AG09309 (cell line): ENCODE measurements at places on chromosomes 12 and 14.

DNA sequence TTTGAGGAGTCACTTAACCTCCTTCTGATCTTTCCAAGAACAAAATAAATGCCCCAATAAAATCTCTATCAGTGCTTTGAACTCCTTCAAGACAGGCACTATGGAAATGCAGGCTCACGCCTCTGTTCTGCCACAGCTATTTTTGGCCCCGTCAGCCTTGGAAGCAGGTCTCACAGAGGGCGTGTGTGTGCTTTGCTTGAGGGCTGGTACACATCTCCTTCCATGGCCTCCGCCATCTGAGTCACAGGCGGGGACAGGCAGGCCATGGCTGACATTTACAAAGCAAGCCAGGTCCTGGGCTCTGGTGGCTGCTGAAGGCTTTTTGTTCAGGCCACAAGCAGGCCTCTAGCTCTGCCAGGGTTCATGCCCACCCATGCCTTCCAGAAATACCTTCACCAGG is 16.0 kb downstream of the PRIMA1 start:
- no peak for DNase-seq

- no peak for DNase-seq
Observed at GRCh38 chr14:81447021-81447764, 47.1 kb upstream of the STON2 start.

- DNase-seq = peak; percentile 94
Observed at GRCh38 chr14:63438065-63438757, 105.0 kb downstream of the PPP2R5E start.

DNA sequence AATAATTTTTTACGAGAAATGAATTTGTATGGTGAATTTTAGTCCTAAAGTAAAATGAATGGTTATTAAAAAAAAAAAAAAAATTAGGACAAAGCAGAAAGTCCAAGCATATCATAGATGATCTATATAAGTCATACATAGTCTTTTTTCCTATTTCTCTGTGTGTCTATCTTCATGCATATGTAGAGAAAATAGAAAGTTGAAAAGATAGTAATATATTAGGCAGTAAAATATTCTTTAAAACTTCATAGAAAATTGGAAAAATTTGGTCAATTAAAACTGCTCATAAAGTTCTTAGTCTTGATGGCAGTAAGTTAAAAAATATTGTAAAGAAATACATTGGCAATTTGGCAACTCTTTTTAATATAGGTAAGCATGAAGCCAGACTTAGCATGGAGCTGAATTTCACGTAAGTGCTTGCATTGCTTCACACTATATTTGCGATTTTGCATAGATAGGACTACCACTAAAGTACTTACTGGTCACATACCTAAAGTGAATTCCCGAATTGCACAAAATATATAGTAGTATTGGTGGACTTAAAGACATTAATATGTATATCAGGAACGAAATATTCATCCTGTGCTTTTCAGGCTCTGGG is 303.8 kb downstream of the IPO8 start:
- DNase-seq = no peak

- DNase-seq = no peak
Observed at GRCh38 chr14:69484444-69485314, at the start of gene PLEKHD1. PLEKHD1 (plus strand) TSS chr14:69484728; CDS start chr14:69484966, 238 bp downstream.

GRCh38 chr14:82126006-82126405 is 592.4 kb upstream of the SEL1L start:
- DNase-seq = no peak

- DNase-seq = no peak
Observed at GRCh38 chr12:29711381-29711780, 72.4 kb downstream of the TMTC1 start.

- DNase-seq = no peak
Observed at GRCh38 chr14:26966908-26967307, 369.1 kb upstream of the NOVA1 start.

DNA sequence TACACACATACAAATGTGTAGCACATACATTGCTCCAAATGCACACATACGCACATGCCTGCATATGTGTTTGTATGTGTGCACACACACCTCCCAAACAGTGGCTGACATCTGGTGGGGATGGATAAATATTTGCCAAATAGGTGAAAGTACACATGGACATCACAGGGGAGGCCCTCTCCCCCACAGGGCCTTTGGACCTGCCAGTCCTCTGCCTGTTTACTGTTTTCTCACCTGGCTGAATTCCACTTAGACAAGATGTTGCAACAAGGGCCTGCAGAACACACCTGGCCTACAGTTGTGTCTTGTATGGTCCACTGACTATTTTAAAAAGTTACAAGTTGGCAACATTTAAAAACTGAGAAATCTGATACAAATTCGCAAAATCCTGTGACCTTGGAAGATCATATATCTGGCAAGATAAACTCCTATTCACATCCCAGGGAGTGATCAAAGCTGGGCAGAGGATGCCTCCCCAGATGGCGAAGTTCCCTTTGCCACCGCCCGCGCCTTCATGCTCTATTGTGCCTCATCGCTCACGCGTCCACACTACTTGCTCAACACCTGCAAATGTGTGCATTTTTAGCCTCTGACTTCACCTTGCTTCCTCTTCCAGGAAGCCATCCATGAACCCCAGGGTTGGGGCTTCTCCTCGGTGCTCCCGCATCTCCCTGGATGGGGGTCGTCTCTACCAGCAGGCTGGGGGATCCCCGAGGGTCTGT is 118.4 kb upstream of the FZD10 start:
- no peak for DNase-seq

DNA sequence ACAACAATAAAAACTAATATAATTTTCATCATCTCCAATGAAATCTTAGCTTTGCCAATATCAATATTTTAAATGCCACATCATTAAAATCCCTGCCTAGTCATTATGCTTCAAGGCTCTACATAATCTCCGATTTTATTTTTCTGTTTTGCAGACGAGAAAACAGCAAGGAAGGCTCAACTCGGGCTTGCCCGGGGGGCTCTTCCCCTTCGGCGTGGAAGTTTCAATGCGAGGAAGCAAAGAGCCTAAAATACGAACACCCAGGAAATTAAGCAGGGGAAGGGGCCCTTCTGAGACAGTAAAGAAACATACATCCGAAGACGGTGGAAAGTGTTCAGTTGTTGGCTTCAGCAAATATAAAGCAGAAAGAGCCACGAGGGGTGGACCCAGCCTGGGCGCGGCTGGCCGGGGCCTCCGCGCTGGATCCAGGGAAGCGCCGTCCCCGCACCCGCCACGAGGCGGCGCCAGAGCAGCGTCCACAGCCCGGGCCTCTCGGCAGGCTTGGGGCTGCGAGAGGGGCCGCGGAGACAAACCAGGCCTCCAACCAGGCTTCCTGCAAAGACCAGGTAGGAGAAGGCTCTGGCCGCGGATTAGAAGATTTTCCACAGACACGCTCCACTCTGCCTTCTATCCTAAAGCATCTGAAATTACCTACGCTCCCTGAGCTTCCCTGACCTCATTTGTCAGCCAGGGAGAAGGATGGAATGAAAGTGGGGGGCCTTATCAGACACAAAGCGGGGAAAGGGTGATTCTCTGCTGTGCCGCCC is 77.2 kb downstream of the SERPINA3 start:
- no peak for DNase-seq

DNA sequence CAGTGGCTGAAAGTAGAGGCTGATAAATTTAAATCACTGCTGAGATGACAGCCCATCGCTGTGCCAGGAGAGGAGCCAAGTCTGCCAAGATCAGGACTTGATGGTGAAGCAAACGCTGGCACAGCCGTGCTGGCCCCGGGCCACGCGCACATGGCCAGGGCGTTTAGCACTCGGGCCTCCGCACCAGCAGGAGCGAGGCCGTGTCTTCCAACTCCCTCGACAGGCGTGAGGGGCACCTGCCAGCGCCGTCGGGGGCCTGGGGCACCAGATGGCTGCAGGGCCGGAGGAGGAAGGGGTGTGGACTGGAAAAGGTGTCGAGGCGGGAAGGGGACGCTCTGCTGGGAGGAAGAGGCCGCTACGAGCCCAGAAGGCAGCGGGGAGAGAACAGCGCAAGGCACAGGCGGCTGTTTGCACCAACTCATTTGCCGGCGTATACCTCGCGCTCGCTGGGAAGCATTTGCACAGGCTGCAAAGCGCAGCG is 29.5 kb downstream of the RIMBP2 start:
- no peak for DNase-seq

- DNase-seq = peak; percentile 41
Observed at GRCh38 chr12:25924491-25925001, 33.9 kb upstream of the RASSF8 start.

GRCh38 chr14:55088356-55088755 is 36.9 kb downstream of the MAPK1IP1L start:
- no peak for DNase-seq

GRCh38 chr14:100486025-100486828 is 101.0 kb downstream of the BEGAIN start:
- DNase-seq = peak; percentile 98

- no peak for DNase-seq
Observed at GRCh38 chr14:91885113-91885712, 17.9 kb upstream of the TC2N start.

DNA sequence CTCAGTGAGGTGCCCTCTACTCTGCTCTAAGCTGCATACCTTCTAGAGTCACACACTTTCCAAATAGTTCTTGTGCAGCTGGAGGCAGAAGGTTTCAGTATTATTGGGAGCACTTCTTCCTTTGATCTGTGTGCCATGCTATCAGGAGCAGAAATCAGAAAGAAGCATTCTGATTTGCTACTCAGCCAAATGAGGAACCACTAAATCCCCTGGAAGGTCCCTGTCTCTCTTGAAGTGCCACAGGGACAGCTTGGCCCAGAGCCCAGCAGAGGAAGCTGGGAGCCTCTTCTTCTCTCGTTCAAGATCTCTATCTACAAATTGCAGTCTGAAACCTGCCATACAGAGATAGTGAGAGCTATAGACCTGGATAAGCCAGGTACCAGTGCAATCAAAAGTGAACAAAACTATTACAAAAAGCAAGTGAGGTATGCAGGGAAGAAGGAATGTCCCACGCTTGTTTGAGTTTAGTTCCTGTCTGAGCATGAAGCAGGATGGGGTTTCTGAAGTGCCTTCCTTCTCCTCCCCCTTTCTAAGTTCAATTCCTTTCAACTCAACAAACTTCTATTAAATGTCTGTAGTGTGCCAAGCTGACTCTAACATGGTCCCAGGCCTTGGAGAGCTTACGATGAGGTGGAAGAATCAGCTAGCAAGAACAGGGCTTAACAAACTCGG is 100.9 kb upstream of the PARP11 start:
- DNase-seq = no peak

- DNase-seq = no peak
Observed at GRCh38 chr14:90568405-90568804, 171.6 kb downstream of the CALM1 start.

DNA sequence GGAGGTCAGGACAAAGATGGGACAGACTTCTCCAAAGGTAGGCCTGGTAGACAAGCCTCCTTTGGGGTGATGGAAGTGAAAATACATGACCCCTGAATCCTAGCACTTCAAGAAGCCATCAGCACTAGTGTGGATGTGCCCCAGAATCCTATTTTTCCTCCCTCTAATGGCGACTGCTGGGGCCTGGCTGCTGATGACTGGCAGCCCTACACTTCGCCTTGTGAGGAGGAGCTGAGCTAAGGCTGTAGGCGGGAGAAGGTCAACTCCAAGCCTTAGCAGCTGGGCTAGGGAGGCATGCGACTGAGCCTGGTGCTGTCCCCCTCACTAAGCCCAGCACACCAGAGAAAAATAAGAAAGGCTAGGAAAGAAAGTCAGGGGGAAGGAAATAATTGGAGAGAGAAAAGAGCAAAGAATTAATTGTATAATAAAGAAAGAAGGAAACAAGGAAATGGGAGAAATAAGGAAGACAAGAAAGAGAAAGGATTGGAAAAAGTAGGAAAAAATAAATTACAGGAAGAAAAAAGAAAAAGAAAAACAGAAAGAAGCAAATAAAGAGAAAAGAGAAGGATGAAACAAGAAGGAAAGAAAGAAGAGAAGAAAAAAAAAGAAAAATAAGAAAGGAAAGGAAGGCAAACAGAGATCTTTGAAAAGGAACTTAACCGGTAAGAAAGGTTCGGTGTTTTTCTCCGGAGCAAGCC is 4.7 kb upstream of the HOXC10 start:
- DNase-seq = no peak

- no peak for DNase-seq
Observed at GRCh38 chr14:67166450-67166853, 22.8 kb upstream of the GARIN2 start.

GRCh38 chr12:56723889-56724700 is 1.0 kb downstream of the NACA start:
- peak; percentile 55 for DNase-seq

DNA sequence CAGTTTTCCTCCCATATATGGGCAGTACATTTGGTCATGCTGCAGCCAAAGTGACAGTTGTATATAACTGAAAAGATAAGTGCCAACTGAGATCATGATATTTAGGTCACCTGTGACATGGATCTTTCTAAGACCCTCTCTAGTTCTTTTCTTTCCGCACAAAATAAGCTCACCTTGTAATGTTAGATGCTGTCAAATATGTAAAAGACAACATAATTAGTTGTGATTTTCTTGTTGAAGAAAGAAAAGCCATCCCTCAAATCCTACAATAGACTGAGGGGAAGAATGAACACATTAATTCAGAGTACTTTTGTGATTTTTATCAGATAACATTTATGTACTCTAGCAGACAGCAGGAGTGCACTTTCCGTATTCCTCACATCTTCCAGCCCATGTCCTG is 37.4 kb downstream of the OVCH1 start:
- DNase-seq = no peak

DNA sequence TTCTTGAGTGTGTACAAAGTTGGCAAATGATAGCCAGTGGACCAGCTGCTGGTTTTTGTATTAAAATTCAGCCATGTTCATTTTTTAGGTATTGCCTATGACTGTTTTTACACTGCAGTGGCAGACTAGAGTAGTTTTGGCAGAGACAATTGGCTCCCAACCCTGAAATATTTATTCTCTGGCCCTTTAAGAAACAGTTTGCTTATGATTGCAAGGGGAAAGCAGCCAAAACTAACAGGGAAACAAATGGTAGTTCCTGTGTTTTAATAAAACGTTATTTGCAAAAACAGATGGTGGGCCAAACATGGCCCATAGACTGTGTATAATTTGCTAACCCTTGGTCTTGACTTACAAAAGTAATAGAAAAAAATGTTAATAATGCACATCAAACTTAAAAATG is 110.2 kb downstream of the ALX1 start:
- no peak for DNase-seq

DNA sequence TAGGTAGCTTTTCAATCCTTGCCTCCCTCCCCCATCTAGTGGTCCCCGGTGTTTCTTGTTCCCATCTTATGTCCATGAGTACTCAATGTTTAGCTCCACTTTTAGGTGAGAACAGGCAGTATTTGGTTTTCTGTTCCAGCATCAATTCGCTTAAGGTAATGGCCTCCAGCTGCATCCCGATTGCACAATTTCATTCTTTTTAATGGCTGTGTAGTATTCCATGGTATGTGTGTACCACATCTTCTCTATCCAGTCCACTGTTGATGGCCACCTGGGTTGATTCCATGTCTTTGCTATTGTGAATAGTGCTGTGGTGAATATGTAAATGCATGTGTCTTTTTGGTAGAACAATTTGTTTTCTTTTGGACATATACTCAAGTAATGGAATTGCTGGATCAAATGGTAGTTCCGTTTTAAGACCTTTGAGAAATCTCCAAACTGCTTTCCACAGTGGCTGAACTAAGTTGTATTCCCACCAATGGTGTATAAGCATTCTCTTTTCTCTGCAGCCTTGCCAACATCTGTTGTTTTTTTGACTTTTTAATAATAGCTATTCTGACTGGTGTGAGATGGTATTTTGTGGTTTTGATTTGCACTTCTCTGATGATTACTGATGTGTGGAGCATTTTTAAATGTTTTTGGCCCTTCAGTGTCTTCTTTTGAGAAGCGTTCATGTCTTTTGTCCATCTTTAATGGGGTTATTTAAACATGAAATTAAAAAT is 34.2 kb upstream of the ASPG start:
- no peak for DNase-seq

GRCh38 chr12:33488036-33488435 is 48.4 kb upstream of the SYT10 start:
- DNase-seq = no peak
